CD4-positive, alpha-beta T cell treated with Interferon gamma for 1 hour (primary cell): ENCODE measurements at places on chromosomes 13 and 19.

GRCh38 chr13:48072304-48072703 lies 22.6 kb downstream of the MED4 start:
- no peak for DNase-seq

- DNase-seq = peak; percentile 38
Observed at GRCh38 chr19:17803264-17803896, 8.4 kb downstream of the B3GNT3 start.

DNA sequence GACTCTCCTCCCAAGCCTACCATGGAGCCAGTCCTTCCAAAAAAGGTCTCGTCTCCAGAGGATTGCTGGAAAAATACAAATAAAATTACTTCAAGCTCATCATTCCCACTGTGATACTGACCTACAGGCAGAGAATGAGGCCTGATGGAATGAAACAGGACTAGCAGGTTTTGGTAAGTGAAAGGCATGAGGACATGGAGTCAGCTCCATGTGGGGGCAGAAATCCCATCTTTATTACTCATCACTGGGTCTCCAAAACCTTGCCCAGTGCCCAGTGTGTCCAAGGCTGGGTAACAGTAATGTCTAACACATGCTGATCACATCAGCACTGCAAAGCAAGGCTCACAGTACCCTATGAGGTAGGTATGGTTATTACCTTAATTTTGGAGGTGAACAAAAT lies 235.4 kb downstream of the DNAJC15 start:
- DNase-seq = no peak

GRCh38 chr13:109628251-109628699 lies 158.1 kb downstream of the IRS2 start:
- no peak for DNase-seq

DNA sequence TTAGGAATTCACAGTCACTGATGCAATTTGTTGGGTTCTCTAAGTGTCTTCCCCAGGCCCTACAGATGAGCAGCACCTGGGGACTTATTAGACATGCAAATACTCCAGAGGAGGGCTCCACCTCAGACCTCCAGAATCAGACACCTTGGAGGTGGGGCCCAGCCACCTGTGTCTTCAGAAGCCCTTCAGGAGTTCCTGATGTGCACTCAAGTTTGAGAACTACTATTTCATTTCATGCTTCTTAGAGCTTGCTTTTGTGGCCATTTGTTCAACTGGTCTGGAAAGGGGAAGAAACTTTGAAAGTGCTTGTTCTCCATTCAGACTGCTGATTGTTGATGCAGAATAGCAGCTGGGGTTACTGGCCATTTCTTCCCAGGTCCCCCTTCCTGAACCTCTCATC lies 472.0 kb downstream of the COG6 start:
- peak; percentile 58 for DNase-seq

DNA sequence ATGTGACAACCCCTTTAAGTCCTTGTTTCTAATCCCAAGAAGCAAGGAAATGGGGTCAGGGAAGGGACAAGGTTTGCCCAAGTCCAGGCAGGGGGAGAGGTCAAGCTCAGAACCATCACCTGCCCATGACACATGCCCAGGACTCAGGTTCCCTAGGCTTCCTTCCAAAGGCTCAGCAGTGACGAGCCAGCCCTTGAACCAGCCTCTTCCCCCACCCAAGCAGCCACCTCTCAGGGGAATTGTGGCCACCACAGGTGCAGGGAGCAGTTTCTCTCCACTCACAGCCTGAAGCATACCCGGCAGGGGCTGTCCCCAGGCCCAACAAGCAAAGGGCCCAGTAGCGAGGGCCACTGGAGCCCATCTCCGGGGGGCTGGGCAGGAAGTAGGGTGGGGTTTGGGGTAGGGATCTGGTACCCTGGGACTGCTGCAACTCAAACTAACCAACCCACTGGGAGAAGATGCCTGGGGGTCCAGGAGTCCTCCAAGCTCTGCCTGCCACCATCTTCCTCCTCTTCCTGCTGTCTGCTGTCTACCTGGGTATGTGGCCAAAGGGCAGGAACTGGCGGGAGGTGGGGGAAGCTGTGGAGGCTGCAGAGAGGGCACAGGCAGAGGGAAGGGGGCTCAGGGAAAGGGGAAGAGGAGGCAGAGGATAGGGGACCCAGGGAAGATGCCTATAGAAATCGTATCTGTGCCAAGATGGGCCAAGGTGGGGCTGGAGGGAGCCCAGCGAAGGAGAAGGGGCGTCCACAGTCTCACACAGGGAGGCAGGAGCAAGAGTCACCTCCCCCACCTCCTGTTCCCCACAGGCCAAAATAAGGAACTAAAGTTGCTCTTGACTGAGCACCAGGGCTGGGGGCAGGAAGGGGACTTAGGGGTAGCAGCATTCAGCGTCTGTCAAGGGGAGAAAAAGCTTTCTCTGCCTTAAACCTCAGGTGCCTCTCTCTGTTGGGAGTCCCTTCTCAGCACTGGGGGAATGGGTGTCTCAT lies at the start of gene CD79A:
TSS of gene CD79A (plus strand) at position 433 of the 986 bp plus-strand sequence. CDS start at position 459, 26 bp downstream.
- peak; percentile 89 for DNase-seq

DNA sequence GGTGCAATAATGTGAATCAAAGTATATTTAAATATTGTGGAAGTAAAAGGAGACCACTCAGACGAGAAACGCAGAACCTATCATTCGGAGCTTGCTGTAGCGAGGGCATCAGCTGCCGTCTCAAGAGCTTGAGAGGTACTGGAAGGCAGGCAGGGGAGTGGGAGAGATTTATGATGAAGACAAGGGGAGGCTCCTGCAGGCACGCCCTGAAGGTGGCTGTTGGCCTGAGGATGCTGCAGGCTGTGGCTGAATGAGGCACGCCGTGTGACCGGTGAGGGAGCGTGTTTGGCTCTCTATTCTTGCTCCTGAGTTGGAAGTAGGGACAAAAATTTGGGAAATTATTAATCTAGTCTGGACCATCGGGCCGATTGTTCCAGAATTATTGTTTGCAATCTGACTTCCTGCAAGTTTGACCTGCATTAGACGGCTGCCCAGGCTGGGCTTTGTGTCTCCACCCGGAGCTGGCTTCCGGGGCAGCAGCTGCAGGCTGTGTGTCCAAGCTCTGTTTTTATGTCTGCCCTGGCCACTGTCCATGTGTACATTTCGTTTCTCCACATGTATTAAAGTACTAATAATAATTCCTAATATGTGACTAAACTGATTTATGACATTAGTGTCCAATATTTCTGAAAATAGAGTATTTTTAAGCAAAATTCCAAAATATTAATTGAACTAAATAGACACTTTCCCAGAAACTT lies 91.1 kb upstream of the ANKRD10 start:
- DNase-seq = no peak

DNA sequence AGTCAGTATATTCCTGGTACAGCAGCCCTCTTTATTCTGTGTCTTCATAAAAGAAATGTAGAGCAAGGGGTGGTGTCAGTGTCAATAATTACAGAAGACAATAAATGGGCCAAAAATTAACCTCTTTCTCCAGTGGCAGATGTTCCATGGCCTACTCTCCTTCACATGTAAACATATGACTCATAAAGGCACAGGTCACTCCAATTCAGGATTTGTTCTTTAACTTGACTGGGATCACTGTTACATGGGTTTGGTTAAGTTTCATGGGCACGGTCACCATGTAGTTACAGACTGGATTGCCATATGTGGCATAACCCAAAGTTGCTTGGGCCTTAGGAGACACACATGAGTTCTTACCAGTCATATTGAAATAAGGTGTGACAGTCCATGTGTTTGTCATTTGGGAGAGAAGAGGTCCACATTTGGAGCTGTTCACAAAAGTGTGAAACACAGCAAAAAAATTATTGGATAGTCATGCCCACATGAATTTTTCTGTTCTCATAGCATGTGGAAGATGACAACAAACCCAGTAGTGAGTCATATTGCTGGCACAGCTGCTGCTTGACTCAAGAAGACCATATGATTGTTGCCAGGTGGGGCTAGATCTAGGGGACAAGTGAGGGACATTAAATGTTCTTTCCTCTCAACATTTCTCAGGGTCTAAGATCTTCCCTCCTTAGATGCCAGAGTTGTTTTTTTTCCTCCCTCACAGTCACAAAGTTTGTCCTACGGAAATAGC lies 68.1 kb upstream of the HTR2A start:
- no peak for DNase-seq

GRCh38 chr13:86383151-86383550 lies 583.9 kb upstream of the SLITRK6 start:
- no peak for DNase-seq
